Stimulated activated CD4-positive, alpha-beta T cell treated with anti-CD3 and anti-CD28 coated beads, Interleukin-4, amount 100 ng/mL, for 1 hour (primary cell): ENCODE measurements at places on chromosomes 4 and X.

- no peak for DNase-seq
Observed at GRCh38 chr4:119227690-119228089, 15.2 kb downstream of the USP53 start.

DNA sequence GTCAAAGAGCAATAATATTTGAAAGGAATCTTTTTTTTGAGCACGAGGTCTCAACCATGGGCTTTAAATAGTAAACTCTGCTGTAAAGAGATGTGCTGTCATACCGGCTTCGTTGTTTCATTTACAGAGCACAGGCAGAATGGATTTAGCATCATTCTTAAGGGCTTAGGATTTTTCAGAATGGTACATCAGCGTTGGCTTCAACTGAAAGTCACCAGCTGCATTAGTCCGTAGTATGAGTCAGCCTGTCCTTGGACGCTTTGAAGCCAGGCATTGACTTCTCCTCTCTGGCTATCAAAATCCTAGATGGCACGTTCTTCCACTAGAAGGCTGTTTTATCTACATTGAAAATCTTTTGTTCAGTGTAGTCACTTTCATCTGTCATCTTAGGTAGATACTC, 23.6 kb downstream of the COX18 start:
- no peak for DNase-seq

DNA sequence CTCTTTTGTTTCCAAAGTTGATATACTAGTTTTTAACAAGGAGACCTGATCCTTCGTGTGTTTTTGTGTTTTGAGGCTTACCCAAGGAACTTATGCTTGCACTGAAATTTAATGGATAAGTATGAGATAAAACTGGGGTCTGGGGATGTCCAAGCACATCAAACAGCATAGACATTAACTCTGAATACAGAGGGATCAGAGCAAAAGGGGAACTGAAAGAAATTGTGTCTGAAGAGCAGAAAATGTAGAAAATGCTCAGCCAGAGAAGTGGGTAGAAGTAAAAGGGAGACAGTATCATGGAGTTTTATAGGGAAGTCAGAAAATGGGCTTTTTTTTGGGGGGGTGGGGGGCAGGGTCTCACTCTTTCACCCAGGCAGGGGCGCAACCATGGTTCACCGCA, 695.4 kb downstream of the ARAP2 start:
- no peak for DNase-seq

GRCh38 chrX:44156726-44157125, 183.5 kb upstream of the NDP start:
- DNase-seq = no peak

GRCh38 chr4:23105759-23106370, 413.1 kb downstream of the GBA3 start:
- DNase-seq = no peak

GRCh38 chr4:7784131-7784870, 155.4 kb downstream of the AFAP1 start:
- DNase-seq = no peak

DNA sequence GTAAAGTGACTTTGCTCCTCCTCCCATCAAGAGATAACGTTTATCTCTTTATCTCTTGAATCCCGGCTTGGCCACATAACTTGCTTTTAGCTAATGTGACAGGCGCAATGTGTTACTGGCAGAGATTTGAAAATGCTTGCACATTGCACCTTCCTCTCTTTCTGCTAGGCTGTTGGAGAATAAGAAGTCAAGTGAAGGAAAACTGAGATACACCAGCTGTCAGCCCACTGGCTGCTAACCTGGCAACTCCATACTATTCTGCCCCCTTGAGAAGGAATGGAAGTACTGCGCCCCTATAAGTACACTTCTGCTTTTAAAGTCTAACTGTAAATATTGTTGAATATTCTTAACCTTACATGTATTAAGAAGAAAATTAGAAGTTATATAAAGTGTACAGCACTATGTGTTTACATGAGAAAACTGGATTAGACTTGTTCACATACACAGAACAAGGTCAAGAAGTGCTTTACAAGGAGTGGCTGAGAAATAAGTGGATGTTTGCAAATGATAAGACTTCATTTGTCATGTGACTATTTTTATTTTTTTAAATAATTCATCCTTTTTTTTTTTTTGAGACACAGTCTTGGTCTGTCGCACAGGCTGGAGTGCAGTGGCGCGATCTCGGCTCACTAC, 424.5 kb upstream of the CTSO start:
- DNase-seq = no peak

DNA sequence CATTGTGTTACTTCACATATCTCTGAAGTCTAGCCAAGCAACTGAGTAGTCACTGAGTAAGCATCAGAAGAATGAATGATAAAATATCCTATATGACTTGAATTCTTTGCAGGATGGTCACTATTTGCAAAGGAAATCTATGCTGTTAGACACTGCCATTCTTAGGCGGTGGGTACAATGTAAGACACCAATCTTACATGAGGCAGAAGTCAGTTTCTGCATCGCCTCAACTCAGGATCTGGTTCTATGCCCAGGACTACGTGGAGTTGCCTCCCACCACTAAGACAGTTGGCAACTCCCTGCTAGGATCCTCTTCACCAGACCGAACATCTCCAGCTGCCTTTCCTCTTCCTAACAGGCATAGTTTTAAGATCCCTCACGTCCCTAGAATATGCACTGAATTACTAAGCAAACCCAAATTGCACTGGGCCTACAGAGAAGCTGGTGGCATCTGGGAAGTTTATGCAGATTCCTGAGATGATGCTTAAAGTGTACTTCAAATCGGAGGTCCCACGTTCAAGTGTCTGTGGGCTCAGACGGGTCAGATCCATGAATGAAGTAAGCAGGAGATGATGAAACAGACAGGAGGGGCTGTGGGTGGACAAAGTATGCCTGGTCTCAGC, 45.6 kb downstream of the SEL1L3 start:
- no peak for DNase-seq

DNA sequence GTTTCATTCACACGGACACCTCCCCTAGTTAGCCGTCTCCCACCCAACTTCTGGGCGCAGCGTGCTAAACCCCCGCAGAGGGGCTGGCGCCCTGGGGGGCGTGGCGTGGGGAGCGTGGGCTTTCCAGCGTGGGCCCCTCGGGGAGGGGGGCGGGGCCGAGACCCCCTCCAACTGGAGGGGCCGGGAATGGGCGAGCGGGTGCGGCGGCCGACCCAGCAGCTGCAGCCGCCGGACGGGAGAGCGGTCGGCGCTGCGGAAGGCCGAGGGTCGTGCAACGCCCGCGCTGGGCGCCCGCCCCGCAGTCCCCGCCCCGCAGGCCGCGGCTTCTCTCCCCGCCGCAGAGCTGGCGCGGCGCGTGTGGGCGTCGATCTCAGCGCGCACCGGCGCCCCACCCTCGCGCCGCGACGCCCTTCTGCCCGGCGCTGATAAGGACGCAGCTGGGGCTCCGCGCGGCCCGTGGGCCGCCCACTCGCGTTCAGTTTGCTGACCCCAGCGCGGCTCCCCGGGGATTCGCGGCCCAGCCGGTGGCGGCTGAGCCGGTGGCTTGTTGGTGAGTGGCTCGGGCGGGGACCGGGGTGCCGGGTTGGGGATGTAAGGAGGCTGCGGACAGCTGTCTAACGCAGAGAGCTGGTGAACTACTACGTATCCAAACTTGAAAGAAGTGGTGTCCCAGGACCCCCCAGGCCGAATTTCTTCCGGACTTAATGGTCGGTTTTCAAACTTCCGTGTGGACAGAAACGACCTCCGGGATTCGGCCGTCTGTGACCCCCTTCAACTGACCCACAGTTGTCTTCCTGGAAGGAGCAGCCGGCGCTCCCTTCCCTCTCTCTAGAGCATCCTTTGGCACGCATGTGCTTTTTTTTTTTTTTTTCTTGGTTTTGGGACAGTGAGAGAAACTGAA, 1.5 kb downstream of the FHDC1 start:
- DNase-seq = peak; percentile 25
